Omental fat pad (tissue), 4 donors: ENCODE measurements at places on chromosomes 5 and 9.

GRCh38 chr5:104859437-104859836 is 1296.8 kb upstream of the NUDT12 start:
- DNase-seq: no peak

GRCh38 chr5:6455571-6456200 is 7.0 kb downstream of the UBE2QL1 start:
- no peak for DNase-seq

DNA sequence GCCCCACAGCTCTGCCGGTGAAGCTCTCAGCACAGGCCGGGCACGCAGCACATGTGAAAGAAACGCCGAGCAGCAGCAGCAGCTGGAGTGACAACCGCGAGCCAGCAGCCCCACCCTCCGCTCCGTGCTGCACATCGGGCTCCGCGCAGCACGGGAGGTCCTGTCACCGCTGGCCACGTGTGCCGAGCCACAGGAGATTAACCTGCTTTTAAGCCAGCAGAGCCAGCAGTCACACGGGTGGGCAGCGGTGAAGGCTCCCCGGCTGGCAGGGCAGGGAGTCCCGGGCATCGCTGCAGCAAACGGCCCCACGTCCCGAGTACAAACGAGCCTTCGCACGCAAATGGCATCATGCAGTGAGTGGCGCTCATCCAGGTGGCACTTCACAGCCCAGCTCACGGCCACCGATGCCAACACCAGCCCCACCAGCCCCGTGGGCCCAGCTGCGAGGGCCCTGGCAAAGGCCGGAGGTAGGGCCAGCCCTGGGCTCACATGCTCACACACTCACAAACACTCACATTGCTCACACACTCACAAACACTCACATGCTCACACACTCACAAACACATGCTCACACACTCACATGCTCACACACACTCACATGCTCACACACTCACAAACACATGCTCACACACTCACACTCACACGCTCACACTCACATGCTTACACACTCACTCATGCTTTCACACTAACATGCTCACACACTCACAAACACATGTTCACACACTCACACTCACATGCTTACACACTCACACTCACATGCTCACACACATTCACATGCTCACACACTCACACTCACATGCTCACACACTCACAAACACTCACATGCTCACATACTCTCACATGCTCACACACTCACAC is 11.1 kb downstream of the CCDC187 start:
- no peak for DNase-seq

DNA sequence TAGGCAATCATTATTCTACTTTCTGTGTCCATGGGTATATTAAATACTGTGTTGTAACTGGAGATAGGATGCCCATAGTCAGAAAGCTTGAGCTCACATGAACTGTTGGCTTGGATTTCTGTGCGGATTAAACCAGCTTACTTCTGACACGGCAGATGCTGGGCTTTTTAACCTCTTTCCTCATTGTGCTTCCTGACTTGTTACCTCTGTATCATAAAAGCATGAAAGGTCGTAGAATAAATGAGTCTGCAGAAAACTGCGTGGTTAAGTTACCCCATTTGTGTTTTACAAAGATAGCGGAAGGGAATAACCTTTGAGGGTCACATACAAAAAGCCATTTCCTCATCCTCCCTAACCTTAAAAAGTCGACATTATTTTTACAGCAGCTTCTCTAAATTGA is 199.5 kb upstream of the DMRT1 start:
- no peak for DNase-seq

- DNase-seq: no peak
Observed at GRCh38 chr9:114028646-114029045, 49.5 kb downstream of the AMBP start.

DNA sequence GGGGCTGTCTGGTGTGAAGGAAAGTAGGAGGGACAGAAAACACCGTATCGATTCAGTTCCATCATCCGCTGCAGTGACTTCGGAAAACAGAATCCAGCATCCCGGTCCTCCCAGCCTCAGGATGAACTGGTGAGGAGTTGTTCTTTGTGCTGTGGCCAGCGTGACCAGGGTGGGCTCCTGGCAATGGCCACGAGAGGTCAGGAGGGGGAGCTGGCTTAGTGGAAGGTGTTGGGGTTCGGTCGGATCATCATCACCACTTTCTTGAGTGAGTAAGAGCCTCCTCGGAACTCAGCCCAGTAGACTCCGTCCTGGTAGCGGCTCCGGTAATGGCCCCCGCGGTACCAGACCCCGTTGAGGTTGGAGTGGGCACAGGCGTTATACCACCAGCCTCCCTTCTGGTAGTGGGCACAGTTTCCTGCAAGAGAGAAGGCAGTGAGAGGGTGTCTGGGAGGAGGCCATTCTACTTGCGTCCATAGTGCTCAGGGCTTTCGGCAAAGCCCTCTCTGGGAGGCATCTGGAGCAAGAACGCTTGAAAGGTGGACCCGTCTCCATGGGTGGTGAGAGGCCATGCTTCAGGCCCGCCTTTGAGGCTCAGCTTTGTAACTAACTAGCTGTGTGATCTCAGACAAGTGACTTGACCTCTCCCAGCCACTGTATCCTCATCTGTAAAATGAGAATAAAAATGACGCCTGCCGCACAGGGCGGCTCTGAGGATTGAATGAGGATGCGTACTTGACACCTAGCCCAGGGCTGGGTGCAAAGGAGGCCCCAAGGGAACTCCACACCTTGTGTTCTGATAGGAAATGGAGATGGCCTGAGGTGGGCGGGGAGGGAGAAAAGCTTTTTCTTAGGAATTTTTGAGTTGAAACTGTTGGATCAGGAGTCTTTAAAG is 33.5 kb downstream of the ANGPTL2 start:
- DNase-seq: no peak

DNA sequence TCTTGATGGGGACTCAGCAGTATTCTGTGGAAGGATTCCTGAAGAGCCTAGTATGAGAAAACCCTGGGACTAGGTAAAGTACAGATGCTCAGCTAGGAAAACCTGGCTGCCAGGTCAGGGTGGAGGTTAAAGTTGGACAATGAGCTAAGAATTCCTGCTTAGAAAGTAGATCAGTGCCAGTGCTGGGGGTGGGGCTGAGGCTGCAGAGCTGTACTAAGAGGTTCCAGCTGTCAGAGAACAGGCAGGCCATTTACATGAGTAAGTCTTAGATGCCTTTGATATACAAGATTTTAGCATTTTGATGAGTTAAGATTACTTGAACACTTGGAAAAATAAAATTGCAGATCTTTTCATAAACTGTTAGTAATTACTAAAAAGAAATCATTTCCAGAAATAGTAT is 332.3 kb upstream of the NUDT12 start:
- DNase-seq: no peak

DNA sequence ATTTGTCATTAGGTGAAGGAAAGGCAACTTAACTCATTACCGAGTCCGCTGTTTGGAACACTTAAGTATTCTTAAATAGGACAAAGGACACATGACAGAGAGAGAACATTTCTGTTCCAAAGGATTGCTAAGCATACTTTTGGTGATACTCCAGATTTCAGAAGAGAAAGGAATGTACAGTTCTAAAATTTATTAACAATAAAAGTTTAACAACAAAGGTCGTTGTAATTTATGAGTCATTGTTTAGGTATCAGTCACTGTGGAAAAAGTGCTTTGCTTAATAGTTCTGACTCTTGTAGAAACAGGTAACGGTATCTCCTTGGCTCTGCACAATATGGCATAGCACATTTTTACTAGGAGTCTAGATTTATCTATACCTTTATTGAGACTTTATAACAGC is 36.3 kb upstream of the PAM start:
- DNase-seq: no peak

GRCh38 chr5:147555176-147555575 is 45.3 kb upstream of the DPYSL3 start:
- no peak for DNase-seq

- DNase-seq: no peak
Observed at GRCh38 chr9:129282731-129283211, 104.7 kb upstream of the IER5L start.

DNA sequence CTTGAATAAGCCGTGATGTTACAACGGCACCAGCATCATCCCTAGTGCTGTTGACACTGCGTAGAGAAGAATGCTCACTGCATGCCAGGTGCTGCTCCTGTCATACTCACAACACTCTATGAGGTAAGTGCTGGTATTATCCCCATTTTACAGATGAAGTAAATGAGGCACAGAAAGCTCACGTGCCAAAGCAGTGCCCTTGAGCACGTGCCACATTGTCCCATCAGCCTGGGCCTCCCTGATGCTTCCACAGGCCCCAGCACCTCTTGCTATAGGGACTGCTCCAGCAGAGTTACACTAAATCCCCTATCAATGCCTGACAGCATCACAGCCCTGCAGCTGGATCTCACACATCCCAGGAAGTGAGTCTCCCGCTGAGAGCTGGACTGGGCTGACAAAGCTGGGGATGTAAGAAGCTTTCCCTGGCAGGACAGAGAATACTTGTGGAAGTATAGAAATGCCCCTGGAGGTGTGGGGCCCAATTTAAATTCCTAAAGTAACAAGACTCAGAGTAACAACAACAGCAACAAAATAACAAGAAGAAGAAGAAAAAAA is 216.1 kb downstream of the FSTL4 start:
- no peak for DNase-seq

- DNase-seq: no peak
Observed at GRCh38 chr5:95925939-95926338, 35.7 kb downstream of the ELL2 start.
